ENCODE measurements at places on chromosomes 1 and 21.

DNA sequence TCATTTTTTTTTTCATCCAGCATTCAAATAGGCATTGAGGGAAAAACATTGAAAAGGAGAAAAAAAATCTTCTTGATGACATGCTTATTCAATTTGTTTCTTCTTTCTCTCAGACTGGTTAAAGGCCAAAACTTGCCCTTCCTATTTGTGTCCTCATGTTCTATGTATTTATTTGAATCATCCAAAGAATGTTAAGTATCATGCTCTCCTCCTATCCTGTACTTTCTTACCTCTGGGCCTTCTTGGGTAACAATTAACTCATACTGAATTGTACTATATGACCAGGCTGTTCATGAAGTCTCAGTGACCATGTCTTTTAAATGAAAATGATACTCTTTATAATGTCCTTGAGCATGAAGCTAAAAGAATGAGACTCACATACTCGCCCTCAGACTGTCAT lies 36.5 kb upstream of the DENND1B start:
- DNase-seq: no peak

- DNase-seq: peak; percentile 36
Observed at GRCh38 chr1:236534151-236534651, 10.4 kb downstream of the LGALS8 start.

- DNase-seq: no peak
Observed at GRCh38 chr1:190377294-190377693, 100.4 kb downstream of the BRINP3 start.

- no peak for DNase-seq
Observed at GRCh38 chr1:179709841-179710329, 33.2 kb upstream of the FAM163A start.

GRCh38 chr1:35717911-35718476 lies 690 bp downstream of the C1orf216 start:
- DNase-seq: peak; percentile 16

GRCh38 chr21:17454315-17455027 lies 58.4 kb upstream of the CXADR start:
- DNase-seq: peak; percentile 63

- no peak for DNase-seq
Observed at GRCh38 chr1:14340002-14340785, 258.3 kb upstream of the KAZN start.

DNA sequence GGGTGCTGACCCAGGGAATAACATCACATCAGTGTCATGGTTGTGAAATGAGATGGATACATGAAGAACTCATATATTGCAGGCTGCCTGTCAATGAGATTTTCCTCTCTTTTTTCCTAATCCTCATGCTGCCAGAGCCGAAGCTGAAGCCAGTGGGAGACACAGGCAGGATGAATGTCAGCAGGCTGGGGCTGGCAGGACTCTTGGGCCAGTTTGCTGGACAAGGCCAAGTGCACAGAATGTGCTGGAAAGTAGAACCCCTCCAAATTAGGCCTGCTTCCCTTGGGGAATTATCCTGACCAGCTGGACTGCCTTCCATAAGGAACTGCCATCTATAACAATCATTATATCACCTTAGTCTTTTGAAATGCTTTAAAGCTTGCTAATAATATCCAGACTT lies 31.4 kb downstream of the SLC44A3 start:
- DNase-seq: no peak

- DNase-seq: no peak
Observed at GRCh38 chr1:39646232-39647081, 7.0 kb upstream of the HEYL start.

DNA sequence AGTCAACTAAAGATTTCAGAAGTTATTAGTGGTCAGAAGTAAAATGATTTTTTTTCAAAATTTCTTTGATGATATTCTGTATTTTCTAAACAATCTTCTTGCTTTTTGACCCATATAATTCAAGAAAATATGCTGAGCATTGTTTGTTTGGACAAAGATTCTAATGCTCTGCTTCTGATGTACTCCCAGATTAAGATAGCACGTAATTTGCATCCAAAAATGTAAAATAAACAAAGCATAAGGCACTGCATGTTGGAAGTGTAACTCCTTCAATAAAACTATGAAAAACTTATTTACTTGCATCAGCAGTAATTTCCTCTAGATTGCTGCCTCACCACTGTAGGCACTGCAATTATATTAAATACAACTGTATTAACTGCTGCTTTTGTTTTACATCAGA lies 1054.1 kb downstream of the TTLL7 start:
- DNase-seq: no peak

- no peak for DNase-seq
Observed at GRCh38 chr1:108152782-108153222, 47.3 kb downstream of the SLC25A24 start.

DNA sequence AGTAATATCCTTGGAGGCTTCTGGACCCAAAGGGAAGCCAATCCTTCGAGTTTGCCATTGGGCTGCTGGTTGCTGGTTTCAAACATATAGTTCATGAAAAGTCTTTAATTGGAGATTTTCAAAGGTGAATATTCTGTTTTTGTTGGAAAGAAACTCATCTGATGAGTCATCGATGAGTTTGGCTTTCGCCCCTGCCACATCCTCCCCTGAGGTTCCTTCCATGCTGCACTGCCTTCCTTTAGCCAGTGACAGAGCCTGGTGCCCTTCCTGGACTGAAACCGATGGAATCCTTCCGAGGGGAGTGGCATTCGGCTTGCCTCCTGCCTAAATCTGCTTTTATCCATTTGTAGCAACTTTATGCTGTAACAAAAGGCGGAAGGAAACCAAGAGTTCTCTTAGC lies 550.0 kb downstream of the KIF26B start:
- no peak for DNase-seq

- DNase-seq: peak; percentile 70
Observed at GRCh38 chr1:116826818-116827606, 72.8 kb downstream of the CD2 start.

GRCh38 chr1:165408518-165408917 lies 36.4 kb downstream of the RXRG start:
- DNase-seq: no peak

DNA sequence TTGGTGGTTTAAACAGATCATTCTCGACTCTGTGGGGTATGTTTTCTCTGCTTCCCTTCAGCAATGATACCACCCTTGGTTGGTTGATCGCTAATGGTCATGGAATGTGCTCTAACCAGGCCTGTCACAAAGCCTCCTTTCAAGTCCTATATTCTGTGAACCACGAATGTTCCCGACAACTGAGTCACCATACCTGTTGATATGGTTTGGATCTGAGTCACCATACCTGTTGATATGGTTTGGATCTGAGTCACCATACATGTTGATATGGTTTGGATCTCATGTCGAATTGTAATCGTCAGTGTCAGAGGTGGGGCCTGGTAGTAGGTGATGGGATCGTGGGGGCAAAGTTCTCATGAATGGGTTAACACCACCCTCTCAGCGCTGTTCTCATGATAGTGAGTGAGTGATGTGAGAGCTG lies 10.2 kb upstream of the CAMK2N1 start:
- peak; percentile 22 for DNase-seq

GRCh38 chr1:178487070-178487615 lies 9.6 kb downstream of the CLEC20A start:
- no peak for DNase-seq

DNA sequence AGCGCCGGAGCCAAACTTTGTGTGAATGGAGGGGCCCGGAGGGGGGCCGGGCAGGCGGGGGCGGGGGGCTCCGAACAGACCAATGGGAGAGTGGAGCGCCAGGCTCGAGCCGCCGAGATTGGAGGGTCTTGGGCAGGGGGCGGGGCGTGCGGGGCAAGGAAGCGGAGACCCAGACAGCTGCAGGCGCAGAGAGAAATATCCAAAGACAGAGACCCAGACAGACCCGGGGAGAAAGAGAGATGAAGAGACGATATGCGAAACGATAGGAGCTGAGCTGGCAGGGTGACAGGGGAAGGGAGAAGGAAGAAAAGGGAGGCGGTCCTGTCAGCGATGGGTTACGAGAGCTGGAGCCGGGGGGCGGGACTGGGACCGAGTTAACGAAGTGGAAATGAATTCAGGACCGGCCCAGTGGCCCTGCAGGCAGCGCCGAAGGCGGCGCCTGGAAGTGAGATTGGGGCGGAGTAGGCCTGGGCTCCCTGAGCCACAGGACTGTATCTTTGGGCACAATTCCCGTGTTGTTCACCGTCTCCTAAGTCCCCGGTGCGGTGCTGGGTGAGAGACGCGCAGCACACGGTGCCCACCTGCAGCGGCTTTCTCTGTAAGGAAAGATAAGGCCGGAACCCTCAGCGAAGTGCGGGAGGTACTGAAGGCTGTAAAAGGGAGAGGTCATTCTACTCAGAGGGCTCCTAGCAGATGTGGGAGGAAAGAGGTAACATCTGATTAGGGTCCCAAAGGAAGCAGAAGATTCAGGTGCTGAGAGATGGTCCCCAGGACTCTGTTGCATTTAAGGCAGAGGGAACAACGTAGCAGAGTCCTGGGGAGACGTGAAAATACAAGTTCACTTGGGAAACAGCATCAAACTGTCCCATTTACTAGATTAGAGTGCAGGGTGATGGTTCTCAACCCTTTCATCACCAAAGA lies 543 bp upstream of the KCNJ10 start:
- peak; percentile 80 for DNase-seq

DNA sequence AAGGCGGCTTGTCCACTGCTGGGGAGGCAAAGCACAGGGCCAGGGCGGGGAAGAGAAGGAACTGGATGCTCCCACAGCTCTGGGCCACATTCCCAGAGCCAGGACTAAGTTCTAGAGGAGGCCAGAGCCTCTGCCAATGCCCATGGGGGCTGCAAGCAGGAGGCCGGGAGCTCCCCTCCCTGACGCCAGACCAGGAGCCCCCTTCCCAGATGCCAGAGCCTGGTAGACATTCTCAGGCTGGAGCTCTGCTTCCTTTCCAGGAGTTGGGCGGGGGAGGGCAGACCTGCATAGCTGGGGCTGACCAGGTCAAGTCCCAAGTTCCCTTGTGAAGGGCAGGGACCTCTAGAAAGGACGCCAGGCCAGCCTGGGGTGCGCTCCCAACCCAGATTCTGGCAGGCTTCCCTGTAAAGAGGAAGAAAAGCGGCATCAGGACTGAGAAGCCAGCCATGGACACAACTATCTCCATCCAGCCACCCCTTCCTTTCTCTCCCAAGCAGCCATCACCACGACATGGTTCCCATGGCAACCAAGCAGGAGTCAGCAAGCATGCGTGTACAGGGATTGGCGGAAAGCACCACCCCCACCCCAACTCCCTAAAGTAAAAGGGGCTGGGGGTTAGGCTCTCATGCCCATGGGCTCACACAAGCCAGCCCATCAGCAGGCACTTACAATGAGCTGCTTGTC lies 13.4 kb downstream of the KIF21B start:
- DNase-seq: no peak

GRCh38 chr1:54013393-54014008 lies 4.5 kb downstream of the LDLRAD1 start:
- no peak for DNase-seq

GRCh38 chr1:112800289-112800688 lies 85.2 kb upstream of the PPM1J start:
- DNase-seq: no peak

DNA sequence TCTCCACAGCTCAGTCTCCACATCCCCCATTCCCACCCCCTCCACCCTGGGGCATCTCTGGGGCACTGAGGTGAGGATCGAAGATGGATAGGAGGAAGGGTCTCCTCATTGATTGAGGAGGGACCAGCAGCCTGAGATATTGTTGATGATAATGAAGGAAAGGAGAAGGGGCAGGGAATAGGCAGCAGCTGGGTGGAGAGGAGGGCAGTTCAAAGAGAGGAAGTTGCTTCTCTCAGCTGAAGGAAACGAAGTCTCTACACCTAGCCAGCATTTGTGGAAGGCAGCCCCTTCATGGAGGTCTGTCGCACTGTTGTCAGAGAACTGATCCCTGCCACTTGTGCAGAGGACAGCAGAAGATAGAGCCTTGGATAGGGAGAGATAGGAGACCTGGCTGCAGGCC lies 5.7 kb downstream of the KNCN start:
- DNase-seq: no peak
